Stimulated activated CD8-positive, alpha-beta memory T cell treated with anti-CD3 and anti-CD28 coated beads, Interleukin-15, amount 100 ng/mL, for 1 hour (primary cell): ENCODE measurements at places on chromosomes 4 and X.

- no peak for DNase-seq
These were observed 345.2 kb upstream of the GRID2 start for GRCh38 chr4:91958596-91958995.

DNA sequence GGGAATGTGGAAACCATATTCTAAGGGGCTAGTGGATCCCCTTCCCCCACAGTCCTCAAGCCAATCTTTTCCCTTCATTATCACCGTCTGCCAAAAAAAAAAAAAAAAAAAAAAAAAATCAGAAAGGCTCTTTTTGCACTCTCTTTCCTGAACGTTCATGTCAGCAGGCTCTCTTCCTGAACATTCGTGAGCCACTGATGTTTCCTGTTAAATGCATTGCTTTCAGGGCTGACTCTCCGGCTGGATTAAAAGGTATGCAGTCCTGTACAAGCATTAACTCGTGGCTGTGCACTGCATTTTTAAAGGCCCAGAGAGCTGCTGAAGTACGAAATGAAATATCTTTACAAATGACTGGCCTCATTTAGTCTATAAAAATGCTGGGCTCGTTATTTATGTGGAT lies 34.0 kb upstream of the TSPAN5 start:
- DNase-seq = no peak

DNA sequence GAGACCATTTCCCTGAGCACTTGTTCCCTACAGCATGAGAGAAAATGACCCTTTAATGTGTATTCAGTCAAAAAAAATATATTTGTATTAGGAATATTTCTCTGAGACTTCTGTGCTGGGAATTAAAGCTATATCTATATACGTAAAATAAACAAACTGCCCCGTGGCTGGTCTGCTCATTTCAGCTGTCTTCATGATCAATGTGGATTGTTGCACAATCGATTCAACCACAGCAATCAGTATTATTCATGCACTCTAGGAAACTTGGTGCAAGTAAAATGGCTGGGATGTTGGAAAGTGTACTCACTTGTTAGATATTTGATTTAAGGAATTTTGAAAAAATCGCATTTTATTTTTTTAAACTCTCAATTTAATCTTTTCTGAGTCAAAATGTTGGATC lies 307.9 kb upstream of the ZFP42 start:
- no peak for DNase-seq

- DNase-seq = no peak
These were observed 144.2 kb upstream of the FAM241A start for GRCh38 chr4:112001041-112001440.

DNA sequence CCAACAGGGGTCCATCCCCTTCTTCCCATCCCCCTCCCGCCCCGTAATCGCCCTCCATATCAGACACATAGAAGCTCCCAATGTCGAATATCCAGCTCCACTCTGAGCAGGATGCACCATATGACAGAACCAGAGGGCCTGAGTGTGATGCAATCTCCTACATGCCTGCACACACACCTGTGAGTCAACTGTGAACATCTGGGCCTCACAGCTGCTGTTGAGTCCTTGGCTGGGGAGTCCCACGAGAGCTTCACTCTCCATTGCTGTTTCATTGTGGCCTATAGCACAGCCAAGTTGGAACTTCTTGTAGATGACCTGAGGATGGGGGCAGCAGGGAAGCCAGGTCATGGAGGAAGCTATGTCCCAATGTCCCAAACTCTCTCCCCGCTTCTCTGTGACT lies 8.2 kb downstream of the SLC38A5 start:
- DNase-seq = no peak

GRCh38 chr4:91366554-91366953 lies 937.2 kb upstream of the GRID2 start:
- no peak for DNase-seq

GRCh38 chr4:6918338-6918737 lies 8.7 kb downstream of the TBC1D14 start:
- no peak for DNase-seq

- no peak for DNase-seq
These were observed 1569.9 kb downstream of the PCDH7 start for GRCh38 chr4:32290102-32290501.

- no peak for DNase-seq
These were observed 91.3 kb downstream of the PTPN13 start for GRCh38 chr4:86685401-86685800.

- no peak for DNase-seq
These were observed 131.7 kb downstream of the SPCS3 start for GRCh38 chr4:176451443-176451842.

- no peak for DNase-seq
These were observed 492 bp downstream of the GALNT7 start for GRCh38 chr4:173169178-173169427.

GRCh38 chr4:121697564-121697963 lies 784 bp upstream of the ANXA5 start:
- DNase-seq = no peak

GRCh38 chrX:16394290-16394689 lies 227.0 kb downstream of the MAGEB17 start:
- no peak for DNase-seq

GRCh38 chr4:32858361-32858760 lies 2138.2 kb downstream of the PCDH7 start:
- DNase-seq = no peak

DNA sequence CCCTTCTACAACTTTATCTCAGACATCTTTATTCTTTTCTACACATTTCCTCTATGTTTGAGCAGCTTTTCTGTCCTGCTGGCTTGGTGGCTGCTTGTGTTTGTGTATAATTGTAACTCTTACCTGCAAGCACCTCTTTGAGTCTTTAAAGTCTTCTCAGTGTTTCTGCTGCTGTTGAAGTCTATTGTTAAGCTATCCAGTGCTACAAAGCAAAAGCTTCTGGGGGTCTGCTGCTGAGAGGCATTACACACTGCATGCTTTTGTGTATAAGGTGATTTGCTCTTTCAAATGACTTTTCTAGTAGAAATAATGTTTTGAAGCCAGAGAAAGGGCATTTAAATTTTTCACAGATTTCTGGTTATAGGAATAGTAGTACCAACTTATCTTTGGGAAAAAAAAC lies 241.8 kb downstream of the DTHD1 start:
- no peak for DNase-seq

DNA sequence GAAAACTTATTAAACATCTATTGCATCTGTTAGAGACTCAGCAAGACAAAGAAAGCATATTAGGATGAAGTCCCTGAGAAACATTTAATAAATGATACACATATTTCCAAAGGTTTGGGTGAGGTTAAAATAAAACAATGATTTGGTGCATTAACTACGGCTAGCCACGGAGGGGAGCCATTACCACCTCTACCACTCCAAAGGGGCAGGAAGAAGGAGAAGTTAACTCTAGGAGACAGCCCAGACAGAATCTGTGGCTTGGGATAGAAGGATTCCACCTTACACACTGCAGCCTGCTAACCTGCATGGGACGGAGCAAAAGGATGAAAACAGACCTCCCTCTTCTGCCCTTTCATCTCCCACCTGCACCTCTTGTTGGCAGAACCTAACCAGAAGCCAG lies 189.1 kb upstream of the C1QTNF7 start:
- DNase-seq = no peak

DNA sequence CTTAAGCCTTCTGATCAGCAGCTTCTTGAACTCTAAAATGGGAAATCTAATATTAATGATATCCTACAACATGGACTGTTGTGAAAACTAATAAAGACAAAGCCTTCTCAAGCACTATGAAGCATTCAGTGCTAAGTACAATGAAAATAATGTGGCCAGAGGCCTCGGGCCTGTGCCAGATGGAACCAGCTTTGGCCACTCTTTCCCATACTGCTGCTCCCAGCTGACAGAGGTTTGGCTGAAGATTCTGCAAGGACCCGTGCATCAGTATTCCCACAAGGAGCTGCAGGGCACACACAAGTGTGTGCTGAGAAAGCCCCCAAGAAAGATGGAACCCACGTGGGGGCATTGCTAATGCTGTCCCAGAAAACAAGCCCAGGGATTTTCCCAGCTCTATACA lies 60.5 kb upstream of the RPL34 start:
- no peak for DNase-seq

DNA sequence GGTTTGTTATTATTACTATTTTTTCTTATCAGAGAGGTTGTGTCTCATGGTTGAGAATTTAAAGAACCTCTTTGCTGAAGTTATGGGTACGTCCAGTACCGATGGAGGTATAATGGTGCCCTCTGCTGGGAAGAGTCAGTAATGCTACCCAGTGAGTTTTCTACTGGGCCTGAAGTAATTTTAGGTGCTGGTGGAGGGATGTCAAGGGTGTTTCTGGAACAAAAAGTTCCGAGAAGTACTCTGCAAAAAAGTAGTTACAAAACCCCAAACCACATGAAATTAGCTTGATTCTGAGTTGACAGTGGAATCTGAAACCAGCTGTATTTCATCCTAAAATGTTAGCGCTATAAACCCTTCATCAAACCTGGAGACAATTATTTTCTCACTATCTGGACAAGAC lies 102.5 kb upstream of the MID1 start:
- DNase-seq = no peak

DNA sequence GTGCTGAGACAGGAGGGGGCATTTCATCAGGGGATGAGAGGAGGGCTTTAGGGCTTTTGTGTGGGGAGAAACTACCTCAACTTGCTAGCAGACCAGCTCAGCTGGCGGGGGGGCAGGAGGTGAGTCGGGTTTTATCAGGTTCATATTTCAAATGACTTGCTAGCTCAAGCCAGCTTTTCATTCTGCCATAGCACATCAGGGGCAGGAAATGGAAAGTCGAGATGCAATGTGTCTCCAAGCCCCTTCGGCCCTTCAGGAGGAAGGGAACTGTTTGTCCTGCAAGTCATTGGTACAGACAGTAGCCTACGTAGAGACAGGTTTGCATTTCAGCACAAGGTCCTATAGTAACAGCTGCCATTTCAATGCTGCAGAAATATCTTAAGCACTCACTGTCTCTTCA lies 194.1 kb downstream of the PTTG2 start:
- DNase-seq = no peak
